ENCODE measurements at places on chromosomes 6 and 20.

- DNase-seq = no peak
These were observed 1219.0 kb upstream of the EYS start for GRCh38 chr6:66926060-66926459.

GRCh38 chr20:43188861-43189553 is 699 bp downstream of the PTPRT start:
- no peak for DNase-seq

- no peak for DNase-seq
These were observed 1.8 kb upstream of the JARID2 start for GRCh38 chr6:15243910-15244619.

- DNase-seq = no peak
These were observed 162.1 kb downstream of the MTFR2 start for GRCh38 chr6:136087986-136088385.

GRCh38 chr20:16821211-16822089 is 73.3 kb downstream of the OTOR start:
- peak; percentile 47 for DNase-seq

- no peak for DNase-seq
These were observed 221.3 kb downstream of the FARS2 start for GRCh38 chr6:5482619-5483018.

Data from activated CD4-positive, alpha-beta T cell treated with anti-CD3 and anti-CD28 coated beads, Interleukin-2, Interleukin-4, amounts not matched to agents 100 ng/mL and 50 ng/mL, durations not matched to agents 16 hours and 8 hours (primary cell).